Activated CD8-positive, alpha-beta T cell treated with anti-CD3 and anti-CD28 coated beads, Interleukin-2, amount 10 ng/mL, durations not matched to agents 7 days and 5 days (primary cell): ENCODE measurements at places on chromosomes 12 and 14.

GRCh38 chr12:24746864-24747263, 202.0 kb downstream of the BCAT1 start:
- DNase-seq = no peak

DNA sequence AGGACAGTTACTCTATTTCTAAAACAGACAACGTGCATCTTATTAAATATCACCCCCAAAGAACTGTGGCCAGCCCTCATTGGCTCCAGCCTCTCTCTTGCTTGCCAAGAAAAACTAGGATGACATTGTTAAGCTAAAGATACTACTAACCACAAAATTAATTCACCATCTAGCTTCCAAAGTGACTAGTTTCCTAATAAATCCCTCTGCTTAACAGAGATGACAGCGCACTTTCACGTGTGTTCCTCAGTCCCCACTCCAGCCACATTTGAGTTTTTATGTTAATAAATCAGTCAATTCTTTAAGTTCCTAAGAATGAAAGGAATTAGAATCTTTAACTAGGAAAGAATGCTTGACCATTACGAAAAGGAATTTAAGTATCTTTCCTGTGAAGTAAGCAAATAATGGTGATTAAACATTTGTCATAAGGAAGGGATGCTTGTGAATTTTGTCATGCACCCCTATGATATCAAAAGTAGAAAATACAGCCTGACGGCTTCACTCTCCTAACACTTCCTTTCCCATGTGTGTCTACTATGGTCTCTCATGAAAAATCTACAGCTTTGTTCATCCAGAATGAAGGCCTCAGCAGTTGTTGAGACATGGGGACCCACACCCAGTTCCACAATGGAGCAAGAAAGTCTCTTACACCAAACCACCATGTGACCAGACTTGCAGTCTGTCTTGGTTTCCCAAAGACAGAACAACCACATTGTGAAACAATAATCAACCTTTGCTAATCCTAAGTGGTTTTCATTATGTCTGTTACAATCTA, 8.1 kb downstream of the CORO1C start:
- no peak for DNase-seq

DNA sequence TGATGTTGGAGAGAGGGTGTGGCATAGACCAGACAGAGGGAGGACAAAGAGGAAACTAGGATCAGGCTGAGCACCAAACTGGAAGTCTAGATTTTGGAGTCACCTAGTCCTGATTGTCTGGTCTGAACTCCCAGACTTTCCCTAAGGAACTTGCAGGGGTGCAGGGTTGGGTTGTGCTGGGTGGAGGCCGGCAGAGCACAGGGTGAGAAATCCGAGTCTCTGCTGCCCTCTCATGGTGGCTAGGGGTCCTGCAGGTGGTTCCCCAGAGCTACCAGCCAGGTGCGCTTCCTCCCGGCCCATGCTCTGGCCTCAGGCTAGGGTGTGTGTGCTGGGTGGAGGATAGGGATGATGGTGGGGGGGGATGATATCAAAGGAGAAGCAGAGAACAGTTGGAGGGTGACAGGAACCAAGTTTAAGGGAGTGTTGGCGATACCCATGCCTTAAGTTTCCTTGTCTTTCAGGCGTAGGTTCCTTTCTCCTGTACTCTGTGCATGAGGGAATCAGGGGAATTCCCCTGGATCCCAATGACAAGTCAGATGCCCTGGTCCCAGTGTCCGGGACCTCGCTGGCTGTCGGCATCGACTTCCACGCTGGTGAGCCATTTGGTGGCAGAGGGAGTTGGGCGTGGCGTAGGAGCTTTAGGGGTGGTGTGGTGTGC, 33.5 kb upstream of the NXPH4 start:
- peak; percentile 87 for DNase-seq

GRCh38 chr12:106759526-106760183, 14.8 kb upstream of the RIC8B start:
- no peak for DNase-seq

DNA sequence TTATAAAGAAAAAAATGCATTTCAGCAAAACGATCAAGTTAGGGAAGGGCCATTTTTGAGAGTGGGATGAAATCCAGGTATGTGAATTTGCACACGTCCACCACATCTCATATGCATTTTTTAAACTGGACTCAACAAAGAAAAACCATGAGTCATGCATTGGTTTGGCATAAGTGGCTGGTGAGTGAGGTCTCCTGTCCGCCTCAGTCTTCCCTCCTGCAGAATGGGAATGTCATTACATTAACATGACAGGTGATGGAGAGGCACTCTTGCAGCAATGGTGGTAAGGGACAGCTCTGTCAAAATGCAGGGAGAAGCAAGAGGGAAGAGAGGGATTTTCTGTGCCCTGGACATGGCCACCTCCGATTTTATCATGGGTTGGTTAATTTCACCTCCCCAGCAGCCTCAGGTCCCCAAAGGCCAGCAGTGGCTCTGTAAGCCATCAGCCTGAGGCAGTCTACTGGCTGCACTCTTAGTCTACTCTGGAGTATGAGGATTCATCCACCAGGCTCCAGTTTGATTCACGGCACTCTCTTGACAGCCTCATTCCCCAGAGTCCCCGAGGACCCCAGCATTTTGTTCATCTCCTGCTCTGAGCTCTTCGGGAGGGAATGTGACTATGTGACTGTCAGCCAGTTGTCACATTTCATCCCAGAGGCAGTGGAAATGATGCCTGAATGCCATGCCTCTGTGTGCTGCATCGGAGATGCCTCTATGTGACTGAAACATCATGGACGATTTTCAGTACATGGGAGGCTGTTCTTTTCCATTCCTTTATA, 17.1 kb upstream of the PWP1 start:
- no peak for DNase-seq
